Motor neuron (in vitro differentiated cells): ENCODE measurements at places on chromosomes 16 and 17.

DNA sequence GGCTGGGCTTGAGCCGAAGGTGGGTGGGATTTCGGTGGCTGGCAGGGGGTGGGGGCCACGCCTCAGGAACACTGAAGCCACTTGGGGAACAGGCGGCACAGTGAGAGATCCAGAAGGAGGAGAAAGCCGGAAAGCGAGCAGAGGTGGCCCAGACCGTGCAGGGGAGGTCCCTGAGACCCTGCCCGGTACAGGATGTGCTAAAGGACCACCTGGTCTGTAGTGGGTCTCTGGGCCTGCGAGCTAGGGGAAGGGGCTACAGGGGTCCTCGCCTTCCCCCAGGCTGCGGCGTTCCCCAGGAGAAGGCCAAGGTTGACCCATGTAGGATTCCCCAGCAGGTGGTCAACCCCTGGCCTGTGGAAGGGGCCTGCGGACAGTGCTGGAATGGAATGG lies at the start of gene TLE7:
Gene TLE7, minus strand, starts transcription at position 4 of the 390 bp plus-strand sequence. CDS start 8,730 bp downstream, outside the sequence.
- no peak for ATAC-seq

DNA sequence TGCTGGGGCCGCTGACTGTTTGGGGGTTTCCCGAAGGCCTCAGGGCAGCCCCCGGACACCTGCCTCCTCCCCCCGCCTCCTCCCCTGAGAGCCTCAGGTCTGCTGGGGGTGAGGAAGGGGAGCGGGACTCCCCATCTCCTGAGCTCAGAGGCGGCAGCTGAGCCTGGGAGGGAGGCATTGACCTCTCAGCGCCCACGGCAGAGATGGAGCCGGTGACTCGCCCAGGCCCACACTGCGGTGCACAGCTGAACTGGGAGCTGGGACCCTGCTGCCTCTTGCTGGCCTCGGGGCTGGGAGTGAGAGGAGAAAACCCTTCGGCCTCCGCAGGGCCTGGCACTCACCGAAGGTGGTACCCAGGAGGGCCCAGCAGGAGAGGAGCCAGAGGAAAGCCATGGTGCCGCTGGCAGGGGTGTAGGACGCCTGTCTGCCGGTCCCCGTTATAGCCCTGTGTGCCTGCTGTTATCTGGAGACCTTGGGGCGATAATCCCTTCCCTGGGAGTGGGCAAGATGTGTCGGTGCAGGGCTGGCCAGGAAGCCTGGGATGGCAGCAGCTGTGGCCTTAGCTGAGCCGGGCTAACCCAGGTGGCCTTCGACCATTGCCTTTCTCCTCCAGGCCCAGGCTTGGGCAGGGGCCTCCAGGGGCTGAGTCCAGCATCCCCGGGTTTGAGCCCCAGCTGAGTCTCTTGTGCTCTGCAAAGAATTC lies at the start of gene CTRB2:
Gene CTRB2, minus strand, starts transcription at position 413 of the 703 bp plus-strand sequence. Its CDS starts 20 bp downstream, at position 393.
- ATAC-seq = no peak

DNA sequence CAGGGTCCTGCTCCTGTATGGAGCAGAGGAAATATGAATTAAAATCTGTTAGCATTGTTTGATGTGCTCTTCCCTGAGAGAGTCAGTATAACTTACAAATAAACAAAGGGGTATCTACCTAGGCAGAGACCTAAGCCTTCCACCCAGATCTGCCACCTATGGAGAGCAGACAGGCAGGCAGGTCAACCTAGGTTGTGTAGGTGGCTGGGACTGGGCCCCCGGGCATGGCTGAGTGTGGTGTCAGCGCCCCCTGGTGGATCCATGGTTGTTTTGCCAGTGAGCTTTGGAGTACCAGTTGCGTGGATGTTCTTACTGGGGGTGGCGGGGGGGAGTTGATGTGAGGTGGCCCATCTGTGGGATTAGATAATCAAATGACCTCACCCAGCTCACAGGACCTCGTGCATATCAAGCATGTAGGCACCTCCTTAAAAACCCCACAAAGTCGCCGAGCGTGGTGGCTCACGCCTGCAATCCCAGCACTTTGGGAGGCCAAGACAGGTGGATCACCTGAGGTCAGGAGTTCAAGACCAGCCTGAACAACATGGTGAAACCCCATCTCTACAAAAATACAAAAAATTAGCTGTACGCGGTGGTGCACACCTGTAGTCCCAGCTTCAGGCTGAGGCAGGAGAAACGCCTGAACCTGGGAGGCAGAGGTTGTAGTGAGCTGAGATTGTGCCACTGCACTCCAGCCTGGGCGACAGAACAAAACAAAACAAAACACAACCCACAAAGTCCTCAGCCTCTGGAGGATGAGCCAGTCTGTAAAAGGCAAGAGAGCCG lies 17.6 kb downstream of the DUS2 start:
- ATAC-seq = peak; percentile 97

GRCh38 chr17:885971-886571 lies 93.5 kb downstream of the NXN start:
- ATAC-seq = no peak

DNA sequence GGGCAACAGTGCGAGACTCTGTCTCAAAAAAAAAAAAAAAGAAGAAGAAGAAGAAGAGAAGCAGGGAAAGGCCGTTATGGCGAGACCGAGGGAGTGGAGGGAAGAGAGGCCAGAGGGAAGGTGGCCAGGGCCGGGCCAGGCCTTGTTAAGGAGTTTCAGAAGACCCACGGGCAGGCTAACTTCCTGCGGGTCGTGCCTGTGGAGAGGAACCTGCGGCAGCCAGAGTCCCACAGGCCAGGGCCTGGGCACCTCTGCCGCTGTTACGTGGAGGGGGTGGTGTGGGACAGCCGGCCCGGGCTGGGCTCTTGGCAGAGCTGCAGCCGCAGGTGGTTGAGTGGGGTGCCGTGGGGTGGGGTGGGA lies 5.4 kb downstream of the WDR81 start:
- ATAC-seq = no peak

- peak; percentile 82 for ATAC-seq
These were observed 4.7 kb upstream of the LCMT1 start for GRCh38 chr16:25106567-25107465.

GRCh38 chr17:80109066-80109660 lies 7.8 kb downstream of the GAA start:
- ATAC-seq = no peak

DNA sequence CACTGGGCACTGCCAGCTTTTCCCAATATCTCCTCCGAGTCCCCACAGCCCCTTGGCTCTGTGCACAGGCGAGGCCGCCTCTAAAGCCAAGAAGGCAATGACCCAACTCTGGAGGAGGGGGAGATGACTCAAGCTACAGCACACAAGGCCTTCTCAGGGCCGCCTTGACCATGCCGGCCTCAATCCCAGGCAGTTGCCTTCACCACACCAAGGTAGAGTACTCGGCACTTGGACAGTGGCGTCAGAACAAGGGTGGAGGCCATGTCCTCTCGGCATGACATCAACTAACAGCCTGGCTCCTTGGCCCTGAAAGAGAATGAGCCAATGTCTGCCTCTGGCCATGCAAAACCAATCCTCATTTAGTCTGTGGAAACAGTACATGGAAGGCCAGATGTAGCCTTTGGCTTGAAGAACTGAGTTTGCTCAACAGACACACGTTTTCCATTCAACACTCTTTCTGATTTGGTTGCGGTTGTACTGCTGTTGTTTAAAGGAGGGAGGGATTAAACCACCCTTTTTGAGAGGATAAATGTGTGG lies 139.6 kb downstream of the XYLT1 start:
- ATAC-seq = no peak

DNA sequence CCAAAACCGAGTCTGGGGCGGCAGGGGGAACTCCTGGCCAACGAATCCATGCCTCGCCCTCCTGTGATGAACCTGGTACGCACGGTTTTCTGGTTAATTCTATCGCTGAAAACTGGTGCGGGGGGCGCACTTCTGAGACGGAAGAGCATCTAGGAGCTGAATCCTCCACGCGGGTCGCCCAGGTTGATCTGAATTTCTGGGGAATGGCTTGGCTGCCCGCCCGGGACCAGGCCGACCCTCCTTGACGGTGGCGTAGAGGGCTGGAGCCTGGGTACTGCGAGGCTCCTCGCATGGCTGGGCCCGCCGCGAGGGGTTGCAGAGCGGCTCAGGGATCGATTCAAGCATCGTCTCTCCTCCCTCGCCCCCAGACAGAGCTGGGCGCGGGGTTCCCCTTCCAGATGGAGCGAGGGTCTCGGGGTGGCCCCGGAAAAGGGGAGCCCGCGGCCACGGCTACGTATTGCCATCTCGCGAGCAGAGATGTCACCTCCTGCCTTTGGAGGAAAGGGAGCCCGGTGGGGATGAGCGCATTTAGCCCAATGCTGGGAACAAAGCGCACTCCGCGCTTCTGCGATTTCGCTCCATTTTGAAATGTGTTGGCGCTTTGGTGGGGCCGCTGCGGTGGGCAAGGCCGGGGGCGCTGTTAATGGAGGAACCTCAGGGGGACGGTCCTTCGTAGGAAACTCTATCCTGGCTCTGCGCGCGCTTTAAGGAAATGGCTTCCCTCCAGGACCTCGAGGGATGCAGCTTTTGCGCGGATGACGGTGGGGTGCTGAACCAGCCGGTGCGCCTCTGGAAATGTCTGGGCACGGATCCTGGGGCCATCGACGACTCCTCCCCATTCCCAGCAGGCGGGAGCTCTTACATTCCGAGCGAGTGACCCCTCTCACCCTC lies 2.7 kb downstream of the MAPT start:
- ATAC-seq = no peak

DNA sequence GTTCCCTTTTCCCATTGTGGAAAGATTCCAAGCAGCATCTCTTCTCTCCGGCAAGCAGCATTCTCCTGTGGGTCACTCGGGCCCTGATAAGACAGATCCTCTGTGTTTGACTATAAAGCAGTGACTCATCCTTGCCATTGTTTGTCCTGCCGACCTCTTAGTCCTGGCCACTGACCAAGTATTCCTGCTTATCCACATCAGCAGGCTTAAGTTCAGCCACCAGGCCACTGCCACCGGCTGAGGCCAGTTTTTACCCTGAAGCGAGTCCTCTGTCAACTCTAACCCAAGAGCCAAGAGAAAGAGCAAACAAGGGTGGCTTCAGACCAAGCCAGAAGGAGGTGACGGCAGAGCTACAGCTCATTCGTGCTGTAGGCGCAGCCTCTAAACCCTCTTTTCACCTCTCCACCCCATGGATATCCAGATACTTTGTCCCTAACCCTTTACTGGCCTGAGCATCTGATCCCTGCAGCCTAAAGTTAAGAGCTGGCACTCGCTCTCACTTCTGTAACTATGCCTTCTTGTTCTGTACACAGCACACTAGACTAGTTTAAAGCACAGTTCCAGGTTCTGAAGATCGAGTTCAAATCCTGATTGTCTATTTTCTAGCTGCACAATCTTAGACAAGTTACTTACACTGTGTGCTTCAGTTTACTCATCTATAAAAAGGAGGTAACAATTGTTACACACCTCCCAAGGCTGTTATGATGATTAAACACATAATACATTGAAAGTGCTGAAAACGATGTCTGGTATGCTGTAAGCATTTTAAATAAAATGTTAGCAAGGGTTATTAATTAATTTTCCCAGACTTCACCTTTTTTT lies 31.0 kb downstream of the SOX9 start:
- peak; percentile 90 for ATAC-seq

- no peak for ATAC-seq
These were observed 35.8 kb downstream of the ZDHHC7 start for GRCh38 chr16:84975522-84975921.

DNA sequence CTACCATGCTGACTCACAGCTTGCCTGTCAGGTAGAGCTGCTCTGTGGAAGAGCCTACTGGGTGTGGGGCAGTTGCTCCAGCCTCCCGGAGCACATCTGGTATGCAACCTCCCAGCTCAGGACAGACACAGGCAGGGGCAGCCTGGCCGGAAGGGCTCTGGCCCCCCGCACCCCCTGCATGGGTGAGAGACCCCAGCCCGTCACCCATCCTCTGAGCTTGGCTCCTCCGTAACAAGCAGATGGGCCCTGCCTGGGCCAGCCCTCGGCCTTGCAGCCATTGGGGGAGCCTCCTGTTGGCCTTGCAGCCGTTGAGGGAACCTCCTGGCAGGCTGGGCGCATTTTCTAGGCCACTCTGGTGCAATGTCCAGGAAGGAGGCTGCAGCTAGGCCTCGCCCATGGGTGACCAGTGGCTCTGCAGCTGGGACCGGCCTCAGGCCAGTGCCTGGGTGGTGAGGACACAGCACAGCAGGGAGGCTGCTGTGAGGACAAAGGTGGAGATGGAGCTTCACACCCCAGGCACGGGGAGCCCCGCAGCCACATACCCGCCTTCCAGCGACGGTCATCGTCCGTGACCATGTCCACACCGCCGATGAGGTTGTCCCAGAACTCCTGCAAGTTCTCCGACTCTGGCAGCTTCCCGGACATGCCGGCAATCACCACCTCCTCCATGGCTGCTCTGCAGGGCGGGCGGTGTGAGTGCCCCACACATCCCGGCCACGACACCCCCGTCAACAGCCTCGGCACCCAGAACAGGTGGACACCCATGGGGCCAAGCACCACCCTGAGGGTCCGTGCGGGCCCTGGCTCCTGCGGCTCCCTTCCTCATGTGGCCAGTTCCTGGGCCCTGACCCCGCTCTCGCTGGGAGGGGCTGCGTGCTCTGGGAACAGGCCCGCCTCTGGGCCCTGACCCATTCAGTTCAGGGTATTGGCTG lies 2.0 kb downstream of the FASN start:
- ATAC-seq = no peak

GRCh38 chr17:62627219-62627903 lies at the start of gene MRC2:
TSS of gene MRC2 (plus strand) at chr17:62627670. CDS start at chr17:62627803, 133 bp downstream.
- ATAC-seq = peak; percentile 51

DNA sequence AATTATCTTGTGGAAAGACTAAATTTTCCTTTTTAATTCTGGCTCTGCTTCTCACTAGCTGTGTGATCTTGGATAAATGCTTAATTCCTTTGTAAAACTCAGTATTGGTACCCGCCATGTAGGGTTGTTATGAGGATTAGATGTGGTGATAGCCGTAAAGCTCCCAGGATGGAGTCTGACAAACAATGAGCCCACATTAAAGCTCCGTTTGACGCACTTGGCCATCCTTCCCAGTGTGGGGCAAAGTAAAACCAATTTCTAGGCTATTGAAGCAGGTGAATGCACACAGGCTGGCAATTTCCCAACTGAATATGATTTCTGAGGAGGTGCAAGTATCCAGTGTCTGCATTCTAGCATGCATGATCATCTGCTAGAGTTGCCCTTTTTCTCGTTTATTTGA lies 123.6 kb downstream of the MRTFB start:
- ATAC-seq = no peak

GRCh38 chr16:56244612-56245011 lies 53.3 kb downstream of the GNAO1 start:
- ATAC-seq = no peak

DNA sequence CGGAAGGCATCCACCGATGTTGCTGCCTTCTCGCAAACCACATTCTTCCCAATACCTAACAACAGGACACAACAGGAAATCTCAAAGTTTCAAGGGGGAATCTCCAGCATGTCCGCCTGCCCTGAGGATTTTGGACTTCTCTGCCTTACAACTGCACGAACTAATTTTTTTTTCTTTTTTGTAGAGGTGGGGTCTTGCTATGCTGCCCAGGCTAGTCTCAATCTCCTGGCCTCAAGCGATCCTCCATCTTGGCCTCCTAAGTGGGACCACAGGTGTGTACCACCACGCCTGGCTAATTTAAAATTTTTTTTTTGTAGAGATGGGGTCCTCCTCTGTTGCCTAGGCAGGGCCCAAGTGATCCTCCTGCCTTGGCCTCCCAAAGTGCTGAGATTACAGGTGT lies 9.4 kb downstream of the C16orf86 start:
- ATAC-seq = no peak

DNA sequence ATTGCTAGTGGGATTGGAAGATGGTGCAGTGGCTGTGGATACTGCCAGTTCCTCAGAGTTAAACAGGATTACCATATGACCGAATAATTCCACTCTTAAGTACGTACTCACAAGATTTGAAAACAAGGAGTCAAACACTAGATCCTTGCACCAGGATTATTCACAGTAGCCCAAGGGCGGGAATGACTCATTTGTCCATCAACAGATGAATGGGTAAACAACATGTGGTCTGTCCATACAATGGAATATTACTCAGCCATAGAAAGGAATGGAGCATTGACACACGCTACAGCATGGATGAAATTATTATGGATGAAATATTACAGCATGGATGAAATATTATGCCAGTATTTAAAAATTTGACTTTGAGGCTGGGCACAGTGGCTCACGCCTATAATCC lies 9.1 kb upstream of the MAPK8IP3 start:
- no peak for ATAC-seq
